ENCODE measurements at places on chromosomes 2 and 18.

DNA sequence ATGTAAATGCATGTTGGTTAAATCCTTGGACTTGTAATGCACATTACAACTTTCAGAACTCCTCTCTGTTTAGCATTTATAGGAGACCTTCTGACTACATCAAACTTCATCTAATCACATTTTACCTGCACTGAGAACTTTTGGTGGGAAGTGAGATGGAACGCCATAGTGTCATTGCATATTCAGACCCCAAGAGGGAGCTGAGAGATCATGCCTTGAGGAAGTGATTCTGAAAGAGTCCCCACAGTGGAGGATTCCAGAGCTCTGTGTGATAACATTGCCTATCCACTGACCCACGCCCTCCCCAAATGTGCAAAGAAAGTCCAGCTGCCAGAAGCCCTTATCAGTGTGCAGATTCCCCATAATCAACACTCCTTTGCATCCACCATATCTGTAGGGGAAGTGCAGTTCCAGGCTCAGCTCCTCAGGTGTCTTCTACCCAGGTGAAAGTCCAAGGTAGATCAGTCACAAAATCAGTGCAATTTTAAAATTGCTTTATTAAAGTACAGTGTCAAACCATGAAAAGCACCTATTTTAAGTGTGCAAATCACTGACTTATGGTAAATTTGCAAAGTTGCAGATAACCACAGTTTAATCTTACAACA, 212.4 kb downstream of the RPIA start:
- no peak for DNase-seq

GRCh38 chr18:76668546-76668945, 153.8 kb upstream of the ZNF236 start:
- no peak for DNase-seq

DNA sequence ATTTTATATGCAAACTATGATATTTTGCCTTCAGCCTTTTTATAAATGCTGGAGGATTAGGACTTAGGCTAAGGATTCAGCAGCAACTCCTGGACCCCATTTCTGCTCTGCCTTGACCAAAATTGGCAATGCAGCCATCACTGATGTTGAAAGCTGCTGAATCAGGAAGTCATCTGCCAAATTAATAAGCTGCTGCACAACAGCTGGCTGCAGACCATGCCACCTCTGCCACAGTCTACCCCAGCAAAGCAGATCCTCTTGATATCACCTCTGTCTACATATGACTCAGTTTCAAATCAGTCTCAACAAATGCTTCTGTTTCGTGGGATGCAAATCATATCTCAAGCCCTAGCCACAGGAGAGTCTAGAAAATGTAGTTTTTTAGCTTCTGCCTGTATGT, 7.1 kb upstream of the SOS1 start:
- no peak for DNase-seq

GRCh38 chr2:158756976-158757375, 38.1 kb upstream of the DAPL1 start:
- DNase-seq = no peak

DNA sequence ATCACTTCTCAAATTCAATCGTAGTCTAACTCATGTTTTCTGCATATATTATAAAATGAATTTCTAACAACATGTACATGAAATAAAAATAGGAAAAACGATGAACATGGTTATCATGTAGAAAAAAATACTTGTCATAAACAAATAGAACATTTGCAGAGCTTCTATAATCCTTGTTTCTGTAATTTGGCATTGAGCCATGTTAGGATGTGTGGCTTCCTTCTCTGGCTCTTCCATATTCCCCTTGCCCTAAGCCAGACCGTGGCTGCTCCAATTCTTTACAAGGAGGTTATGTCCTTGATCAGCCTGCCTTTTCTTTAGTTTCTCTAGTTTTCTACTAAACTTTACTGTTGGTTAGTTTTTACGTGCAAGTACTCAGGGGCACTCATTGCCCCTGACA, 155.3 kb downstream of the COL6A3 start:
- no peak for DNase-seq

- DNase-seq = no peak
Measured at GRCh38 chr2:37558623-37559022, 112.8 kb downstream of the CDC42EP3 start.

DNA sequence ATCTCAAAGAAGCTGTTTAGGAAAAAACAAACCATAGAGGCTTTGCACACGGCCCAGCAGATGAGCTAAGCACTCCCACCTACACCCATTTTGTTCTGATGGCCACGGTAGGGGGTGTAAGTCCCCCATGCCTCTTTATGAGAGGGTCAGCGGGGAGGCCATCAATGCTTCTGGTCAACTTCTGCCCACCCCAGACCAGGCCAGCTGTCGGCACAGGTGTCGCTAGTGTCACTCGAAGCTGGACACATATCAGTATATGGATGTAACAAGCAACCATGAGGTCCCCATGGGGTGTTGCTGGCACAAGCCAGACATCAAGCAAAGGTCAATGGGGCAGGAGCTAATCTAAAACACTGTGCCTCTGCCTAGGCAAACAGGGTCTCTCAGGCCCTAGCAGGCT, 23.7 kb upstream of the SLC35F6 start:
- no peak for DNase-seq

Measured in smooth muscle cell of the brain vasculature (primary cell).